Small intestine (tissue), 16 donors: ENCODE measurements at places on chromosomes 2 and 18.
A peak's percentile ranks its signal among the peaks of the same experiment; 100 is the strongest.

DNA sequence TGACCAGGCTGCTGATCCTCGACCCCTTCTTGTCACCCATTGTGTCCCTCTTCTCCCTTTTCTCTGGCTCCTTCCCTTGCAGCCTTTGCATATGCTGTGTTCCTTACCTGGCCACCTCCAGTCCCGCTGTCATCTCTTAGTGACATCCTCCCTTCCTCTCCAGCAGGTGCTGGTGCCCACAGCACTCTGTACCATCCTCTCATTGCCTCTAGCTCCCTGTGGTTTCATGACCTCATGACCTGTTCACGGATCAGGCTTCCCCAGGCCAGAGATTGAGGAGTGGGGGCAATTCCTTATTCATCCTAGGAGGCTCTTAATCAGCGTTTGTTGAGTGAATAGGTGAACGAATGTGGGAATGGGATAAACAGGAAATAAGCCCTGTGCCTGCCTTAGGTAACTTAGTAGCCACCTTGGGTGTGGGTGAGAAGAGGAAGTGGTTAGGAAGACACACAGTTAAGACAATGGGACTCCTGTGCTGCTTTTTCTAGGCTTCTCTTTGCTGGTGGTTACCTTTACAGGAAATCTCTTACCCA, 35.5 kb downstream of the ITGA6 start:
- peak; percentile 73 for DNase-seq

DNA sequence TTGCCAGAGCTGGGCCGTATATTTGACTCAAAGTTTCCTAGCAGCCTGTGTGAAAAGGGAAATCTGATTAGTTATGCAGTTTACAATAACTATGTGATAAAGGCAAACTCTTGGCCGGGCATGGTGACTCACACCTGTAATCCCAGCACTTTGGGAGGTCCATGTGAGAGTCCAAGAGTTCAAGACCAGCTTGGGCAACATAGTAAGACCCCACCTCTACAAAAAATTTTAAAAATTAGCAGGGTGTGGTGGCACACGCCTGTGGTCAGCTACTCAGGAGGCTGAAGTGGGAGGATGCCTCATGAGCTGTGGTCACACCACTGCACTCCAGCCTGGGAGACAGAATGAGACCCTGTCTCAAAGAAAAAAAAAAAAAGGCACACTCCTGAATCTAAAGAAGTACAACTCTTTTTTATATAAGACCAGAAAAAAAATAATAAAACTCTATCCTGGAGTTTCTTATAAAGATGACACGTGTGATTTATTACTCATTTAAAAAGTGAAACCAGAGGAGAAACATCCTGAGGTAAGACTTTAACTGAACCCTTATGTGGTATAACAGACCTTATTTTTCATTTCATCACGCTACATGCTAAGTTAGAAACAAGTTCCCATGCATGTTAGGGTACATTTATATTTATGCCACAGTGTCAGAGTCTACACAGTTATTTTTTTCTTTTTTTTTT, 32.6 kb upstream of the KCMF1 start:
- DNase-seq = no peak

GRCh38 chr2:53252115-53252514, 515.5 kb upstream of the CHAC2 start:
- DNase-seq = no peak

DNA sequence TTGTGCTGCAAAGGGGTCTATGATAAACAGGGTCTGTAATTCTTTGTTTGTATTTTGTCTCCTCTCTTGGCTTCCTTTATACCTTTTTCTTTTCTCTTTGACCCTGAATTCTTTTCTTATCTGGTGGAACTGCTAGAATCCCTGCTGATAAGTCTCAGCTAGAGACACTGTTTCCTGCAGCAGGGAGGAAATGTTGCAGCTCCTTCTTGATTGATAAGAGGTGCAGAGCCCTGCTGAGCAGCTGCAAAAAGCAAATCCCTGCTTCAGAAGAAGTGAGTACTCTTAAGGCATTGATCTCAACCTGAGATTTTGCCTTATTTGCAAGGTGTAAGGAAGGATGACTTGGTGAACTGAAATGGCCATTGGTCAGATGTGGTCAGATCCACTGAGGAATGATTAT, 167.8 kb downstream of the NUP35 start:
- no peak for DNase-seq

- peak; percentile 57 for DNase-seq
These were observed 59.8 kb upstream of the PELI1 start for GRCh38 chr2:64203858-64204632.

GRCh38 chr2:97871096-97871780, 124.5 kb downstream of the TMEM131 start:
- DNase-seq = no peak

- no peak for DNase-seq
These were observed 9.7 kb upstream of the NEDD4L start for GRCh38 chr18:58034370-58034769.

DNA sequence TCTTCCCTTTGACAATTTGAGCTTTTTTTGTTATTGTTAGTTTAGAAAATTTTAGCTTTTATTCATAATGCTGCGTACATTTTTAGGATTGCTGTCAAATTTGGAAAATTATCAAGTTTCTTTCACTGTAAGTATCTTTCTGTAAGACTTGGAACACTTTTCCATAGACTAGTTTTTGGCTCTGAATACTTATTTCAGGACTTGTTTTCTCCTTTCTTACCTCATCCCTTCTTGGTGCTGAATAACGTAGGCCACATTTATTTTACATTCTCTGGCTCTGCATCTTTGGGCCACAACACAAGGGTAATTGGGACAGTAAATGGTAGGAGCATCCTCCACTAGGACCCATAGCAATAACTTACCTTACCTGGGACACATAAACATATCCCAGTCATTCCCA, 85.1 kb downstream of the CCDC85A start:
- DNase-seq = no peak

DNA sequence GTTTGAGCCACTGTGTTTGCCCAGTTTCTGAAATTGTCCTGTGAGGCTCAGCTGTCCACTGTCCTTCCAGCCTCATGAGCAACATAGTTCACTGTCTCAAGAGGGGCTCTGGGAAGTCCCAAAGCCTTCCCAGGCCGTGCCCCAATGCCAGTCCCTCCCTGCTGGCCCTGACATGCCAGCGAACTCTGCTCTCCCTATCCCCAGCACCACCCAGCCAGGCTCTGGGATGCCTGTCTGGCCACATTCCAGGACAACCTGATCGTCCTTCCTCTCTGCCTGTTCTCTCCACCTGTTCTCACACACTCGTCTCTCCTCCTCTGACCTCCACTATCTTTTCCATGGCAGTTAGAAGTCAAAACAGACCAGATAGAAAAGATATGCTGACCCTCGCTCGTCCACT, 278.0 kb upstream of the ID2 start:
- DNase-seq = peak; percentile 67

- no peak for DNase-seq
These were observed 89.6 kb downstream of the UPP2 start for GRCh38 chr2:158191076-158191895.

DNA sequence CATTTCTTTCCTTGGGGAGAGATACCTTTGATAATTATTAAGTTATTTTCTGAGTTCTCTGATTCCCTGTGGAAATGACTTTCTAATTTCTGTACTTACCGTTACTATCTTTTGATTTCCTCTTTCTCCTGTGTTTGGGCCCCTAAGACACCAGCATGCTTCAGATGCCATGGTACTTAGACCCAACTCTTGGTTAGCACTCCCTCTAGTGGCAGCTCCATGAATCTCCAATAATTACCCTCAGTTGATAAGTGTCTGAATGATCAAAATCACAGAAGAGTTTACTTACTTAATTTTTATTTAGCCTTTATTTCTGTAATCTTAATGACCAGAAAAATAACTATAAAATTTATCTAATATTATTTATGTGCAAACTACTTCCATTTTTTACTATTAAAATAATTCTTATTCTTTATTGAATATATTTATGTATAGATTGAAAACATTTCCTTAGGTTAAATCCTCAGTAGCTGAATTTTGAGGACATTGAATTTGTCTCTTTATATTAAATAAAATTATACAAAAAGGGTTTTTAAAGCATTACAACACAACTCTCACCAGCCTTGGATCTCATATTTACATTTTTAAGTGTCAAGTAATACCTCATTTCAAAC, 300.4 kb downstream of the KCNS3 start:
- DNase-seq = peak; percentile 38

DNA sequence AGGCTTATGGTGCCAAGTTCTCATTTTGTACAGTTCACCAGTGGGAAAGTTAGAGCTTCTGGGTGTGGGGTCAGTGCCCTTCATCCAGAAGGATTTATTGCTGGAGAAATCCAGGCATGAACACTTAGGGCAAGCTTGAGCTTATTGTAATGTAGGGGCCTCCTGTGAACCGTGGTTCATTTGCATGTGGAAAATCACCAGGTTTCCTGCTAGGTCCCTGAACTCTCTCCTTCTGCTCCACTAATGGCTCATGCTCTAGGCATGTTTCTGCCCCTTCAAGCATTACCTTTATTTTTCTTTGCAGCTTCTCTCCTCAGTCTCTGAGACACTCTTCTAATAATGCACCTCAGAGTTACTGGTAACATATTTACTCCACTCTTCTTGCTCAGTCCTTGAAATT, 79.3 kb upstream of the FAM98A start:
- DNase-seq = no peak

- no peak for DNase-seq
These were observed 29.6 kb downstream of the LPIN2 start for GRCh38 chr18:2983296-2983695.

DNA sequence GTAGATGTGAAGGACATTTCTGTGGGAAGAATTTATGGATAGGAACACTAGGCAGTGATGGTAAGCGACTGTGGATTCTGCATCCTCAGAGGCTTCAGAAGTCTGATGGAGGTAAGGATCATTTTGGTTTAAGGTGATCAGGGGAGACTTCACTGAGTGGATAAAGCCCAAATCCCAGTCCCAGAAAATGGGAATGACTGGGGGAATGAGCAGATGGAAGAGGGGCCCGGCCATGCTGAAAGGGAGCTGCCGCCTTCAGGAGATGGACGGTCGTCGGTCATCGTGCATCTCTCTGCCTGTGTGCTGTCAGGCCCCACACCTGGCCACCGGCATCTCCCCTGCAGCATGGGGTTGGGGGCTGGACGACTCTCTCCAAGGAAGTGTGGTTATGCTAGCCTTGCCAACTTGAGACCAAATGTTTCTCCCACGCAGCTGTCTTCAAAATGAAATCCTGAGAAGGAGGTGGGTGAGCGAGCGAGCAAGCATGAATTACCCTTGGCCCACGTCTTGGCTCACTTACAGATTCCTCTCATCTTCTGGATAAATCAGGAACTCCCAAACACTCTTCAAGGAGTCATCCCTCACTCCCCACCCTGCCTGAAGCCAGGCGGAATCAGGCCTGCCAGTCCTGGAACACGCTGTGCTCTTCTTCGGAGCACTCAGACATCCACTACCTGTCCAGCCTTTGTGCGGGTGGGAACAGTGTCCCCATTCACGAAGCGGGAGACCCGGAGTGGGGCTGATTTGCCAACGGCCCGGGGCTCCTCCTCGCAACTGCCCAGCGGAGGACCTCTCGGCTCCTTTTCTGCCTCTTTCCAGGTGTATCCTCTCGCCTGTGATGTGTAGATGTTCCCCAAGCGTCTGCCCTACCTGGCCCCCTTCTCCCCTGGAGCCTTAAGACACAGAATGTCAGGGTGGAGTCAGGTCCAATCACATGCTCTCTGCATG, 85.6 kb downstream of the PRKCE start:
- no peak for DNase-seq

DNA sequence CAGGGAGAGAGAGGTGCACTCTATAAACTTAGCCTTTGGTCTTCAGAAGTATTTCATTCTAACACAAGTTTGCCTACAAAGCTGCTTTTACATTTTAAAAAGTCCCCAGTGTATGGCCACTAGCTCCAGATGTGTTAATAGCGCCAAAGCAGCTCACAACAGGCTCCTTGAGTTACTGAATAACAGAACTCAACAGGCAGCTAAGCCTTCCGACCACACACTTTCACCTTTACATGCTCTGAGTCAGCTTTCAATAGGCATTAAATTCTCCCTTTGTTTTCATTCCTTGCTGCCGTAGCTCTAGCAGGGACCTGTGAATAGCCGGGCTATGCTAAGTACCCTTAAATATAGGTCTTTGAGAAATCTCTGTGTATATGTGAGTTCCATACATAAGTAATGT, 262.8 kb upstream of the PARD3B start:
- peak; percentile 74 for DNase-seq

DNA sequence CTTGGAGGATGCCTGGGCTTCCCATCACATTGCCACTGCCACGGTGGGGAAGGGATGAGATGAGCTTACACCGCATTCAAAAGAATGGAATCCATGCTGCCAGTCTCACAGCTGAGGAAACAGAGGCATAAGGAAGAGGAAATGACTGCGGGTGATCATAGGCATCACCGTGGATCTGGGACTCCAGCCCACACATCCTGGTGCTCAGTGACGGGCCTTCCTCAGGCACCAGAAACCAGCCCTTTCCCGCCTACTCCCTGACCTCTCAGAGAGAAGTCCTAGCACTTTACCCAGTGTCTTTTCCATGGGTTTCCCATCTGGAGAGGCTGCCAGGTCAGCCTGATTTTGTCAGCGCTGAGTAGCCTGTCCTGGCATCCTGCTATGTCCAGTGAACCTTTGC, 5.3 kb upstream of the PLB1 start:
- no peak for DNase-seq

DNA sequence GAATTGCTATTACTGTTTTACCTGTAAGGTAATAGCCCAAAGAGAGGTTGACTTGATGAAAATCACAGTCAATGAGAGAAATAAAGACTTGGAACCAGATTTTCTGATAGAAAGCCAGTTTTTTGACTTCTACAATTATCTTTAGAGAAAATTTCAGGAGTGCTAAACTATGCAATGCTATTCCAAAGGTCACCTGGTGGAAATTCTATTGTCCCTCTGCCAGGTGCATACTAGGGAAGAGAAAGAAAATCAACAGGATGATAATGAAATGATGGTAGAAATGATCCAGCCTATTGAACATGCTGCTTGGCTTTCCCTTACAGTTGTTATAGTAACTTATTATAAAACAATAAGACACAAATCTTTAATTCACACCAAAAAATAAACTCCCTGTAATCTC, 85.0 kb downstream of the FASTKD2 start:
- DNase-seq = no peak

DNA sequence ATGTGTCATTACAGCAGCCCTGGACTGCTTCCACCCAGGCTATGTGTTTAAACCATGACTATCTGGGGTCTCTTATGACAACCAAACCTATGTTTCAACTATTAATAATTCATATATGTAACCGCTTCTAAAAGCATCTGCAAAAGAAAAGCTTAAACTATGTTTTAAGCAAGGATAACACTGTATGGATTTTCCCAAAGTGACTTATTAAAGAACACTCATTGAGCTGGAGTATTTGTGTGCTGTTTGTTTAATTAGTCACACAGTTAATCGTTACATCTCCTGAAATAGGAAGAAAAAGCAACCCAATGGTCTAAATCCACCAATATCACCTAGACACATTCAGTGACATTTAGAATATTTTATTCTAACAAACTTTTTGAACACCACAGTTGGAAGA, 51.3 kb downstream of the TMEM163 start:
- DNase-seq = no peak
